ENCODE measurements at places on chromosomes 7 and 10. TPM values are rescaled to one million over a fixed set of nuclear protein-coding genes. Genes with fewer than 3 reads are reported as not detected.

DNA sequence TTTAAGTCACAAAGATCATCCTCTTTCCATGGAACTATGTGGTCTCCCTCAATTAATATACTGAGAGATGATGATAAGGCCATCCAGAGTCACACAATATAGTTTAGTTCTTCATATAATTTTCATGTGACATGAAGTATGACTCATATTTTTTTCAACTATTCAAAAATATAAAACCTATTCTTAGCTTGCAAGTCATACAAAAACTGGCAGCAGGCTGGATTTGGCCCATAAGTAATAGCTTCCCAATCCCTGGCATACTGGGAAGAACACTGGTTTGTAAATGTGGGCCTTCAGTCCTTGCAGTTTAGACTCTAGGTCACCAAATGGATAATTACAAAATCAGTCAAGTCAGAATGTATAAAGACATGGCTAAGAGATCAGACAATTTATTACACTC, 356.6 kb downstream of the PPP1R3A start:
- DNase-seq, result peak; percentile 8
- H3K36me3 ChIP-seq, result no peaks in the 10 kb centered on the region
- H3K27ac ChIP-seq, result no peak overlapping the region
- H3K4me1 ChIP-seq, result no peaks in the 10 kb centered on the region
- H3K4me3 ChIP-seq, result no peak overlapping the region

- no peaks in the 10 kb centered on the region for H3K36me3 ChIP-seq
- no peak overlapping the region for H3K27ac ChIP-seq
- no peaks in the 10 kb centered on the region for H3K4me1 ChIP-seq
- no peaks in the 10 kb centered on the region for H3K27me3 ChIP-seq
- H3K4me3 ChIP-seq, result no peak overlapping the region
Measured at GRCh38 chr7:87993269-87993668, 59.2 kb downstream of the ADAM22 start.

WBP1L gene
- total RNA-seq, result 204 TPM

TAS2R4 gene
- total RNA-seq, result 1.4 TPM
